ENCODE measurements at places on chromosomes 3 and 15.
A peak's percentile ranks its signal among the peaks of the same experiment; 100 is the strongest.

GRCh38 chr3:178455226-178455625 is 81.0 kb upstream of the KCNMB2 start:
- DNase-seq: no peak

DNA sequence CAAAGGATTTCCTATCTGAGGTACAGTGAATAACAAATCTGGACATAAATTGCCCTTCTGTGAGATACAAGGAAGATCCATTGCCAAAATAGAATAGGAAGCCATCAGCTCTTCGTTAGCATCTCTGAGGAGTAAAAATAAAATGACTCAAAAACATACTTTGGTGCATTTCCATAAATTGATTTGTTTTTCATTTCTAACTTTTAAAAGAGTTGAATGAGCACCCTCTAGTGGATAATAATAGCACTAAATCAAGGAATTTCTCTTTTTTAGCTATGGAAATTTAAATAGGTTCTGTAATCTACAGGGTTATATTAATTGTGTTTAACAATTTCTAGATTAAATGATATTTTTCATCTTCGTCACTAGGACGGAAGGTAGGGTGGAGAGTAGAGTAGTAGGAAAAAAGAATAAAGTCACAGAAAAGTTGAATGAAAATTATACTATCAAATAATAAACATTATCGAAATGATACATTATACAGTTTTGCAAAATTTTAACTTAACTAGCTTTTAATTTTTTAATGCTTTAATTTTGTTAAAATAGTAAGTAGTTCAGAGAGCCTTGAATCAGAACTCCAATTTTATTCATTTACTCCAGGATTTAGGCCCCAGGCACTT is 6.4 kb downstream of the NSUN3 start:
- DNase-seq: peak; percentile 38

- no peak for DNase-seq
Measured at GRCh38 chr3:183117056-183117455, 17.8 kb upstream of the MCCC1 start.

- no peak for DNase-seq
Measured at GRCh38 chr3:72907131-72907711, 19.4 kb downstream of the GXYLT2 start.

DNA sequence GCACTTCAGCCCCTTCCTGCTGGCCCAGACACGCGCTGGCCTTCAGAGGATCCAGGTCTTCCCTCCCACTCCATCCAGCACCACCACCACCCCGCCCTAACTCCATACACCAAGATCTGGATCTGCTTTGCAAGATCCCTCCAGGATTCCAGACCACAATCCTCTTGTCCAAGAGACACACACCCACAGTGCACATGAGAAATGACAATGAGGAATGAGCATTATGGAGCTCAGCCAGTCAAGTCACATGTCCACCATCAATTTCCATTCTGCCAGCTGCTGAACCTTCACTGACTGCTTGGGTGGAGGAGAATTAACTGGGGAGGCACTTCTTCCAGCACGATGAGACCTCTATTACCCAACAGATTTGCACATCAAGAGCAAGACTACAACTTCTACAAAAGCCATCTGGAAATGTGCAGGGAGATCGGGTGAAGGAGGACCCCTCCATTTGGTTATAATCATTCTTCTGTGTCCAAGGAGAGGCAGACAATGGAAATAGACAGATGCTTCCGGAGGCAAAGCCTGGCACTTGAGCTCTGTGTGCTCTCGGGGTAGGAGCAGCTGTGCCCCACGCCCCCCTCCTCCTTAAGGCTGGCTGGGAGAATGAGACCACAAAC is 12.3 kb upstream of the SPATA12 start:
- no peak for DNase-seq

GRCh38 chr3:171257251-171258203 is 202.7 kb downstream of the TNIK start:
- DNase-seq: no peak

- peak; percentile 92 for DNase-seq
Measured at GRCh38 chr15:42490671-42491538, at the start of gene ZNF106. ZNF106 (minus strand) TSS chr15:42491141; CDS start chr15:42472289, 18,852 bp downstream.

GRCh38 chr15:45668386-45668785 is 33.6 kb downstream of the SQOR start:
- no peak for DNase-seq

DNA sequence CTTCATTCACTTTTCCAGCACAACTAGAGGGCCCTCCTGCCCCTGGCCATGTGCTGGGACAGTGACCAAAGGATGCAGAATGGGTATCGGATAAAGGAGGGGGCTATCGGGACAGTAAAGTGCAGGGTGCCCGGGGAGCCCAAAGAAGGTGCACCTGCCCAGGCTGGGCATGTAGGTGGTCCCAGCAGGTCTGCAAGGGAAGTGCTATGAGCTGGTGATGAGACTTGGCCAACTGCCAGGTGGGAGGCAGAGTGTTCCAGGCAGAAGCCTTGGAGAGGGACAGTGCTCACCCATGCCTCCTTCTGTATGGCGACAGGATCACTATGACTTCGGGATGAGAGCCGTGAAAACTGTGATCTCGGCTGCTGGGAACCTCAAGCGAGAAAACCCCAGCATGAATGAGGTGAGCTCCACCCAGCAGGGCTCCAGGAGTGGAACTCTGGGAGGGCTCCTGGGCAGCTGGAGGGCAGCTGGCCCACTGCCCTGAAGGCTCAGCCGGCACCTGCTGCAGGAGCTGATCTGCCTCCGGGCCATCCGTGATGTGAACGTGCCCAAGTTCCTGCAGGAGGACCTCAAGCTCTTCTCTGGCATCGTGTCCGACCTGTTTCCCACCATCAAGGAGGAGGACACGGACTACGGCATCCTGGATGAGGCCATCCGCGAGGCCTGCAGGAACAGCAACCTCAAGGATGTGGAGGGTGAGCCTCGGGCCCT is 48.4 kb downstream of the DNAH1 start:
- DNase-seq: no peak

- DNase-seq: peak; percentile 78
Measured at GRCh38 chr15:56243163-56244037, at the start of gene RFX7. RFX7 (minus strand) TSS chr15:56243879; CDS start chr15:56243285, 594 bp downstream.

GRCh38 chr3:141649871-141650270 is 88.2 kb upstream of the RNF7 start:
- no peak for DNase-seq

GRCh38 chr15:90563463-90563862 is 33.7 kb downstream of the CRTC3 start:
- no peak for DNase-seq

DNA sequence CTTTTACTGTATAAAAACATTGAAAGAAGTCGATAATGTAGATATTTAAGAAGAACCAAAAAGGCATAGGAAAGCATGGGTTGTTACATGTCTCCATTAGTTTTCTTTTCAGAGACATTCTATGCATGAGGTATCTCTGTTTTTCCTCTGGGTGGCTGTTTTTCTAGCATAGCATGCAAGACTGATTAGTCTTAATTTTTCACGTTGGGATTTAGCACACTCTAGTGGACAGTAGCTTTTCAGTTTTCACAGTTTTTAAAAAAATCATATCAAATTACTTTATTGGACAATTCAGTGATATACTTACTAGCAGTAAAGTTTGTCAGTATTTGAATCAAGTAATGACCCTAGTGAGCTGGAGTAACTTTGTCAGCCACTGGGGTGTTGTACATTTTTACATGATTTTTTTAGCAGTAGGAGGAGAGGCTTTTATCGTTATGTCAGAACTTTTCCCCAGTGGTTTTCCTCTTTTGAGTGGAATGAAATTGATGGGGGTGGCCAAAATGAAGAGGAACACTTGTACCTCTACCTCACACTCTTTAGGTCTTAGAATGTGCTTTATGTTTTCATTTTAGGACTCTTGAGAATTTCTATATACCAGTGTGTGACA is 57.2 kb downstream of the SEC22A start:
- peak; percentile 64 for DNase-seq

- no peak for DNase-seq
Measured at GRCh38 chr3:175381685-175382084, 522.6 kb downstream of the NAALADL2 start.

DNA sequence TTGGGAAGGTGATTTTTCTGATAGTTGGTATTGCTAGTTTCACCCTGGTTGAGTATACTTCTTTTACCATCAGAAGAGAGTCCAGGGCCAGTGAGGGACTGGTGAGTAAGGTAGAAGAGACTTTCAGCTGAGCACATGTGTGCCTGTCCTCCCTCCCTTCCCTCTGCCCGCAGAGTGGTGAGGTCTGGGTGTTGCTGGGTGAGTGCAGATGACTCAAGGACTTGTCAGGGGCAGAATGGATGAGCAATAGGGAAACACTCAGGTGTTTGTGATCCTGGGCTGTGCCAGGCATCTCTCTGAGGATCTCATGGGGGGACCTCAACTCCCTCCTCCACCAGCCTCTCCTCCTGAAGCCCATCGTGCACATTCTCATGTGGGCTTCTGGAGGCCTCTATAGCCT is 76.0 kb upstream of the GSK3B start:
- peak; percentile 68 for DNase-seq

DNA sequence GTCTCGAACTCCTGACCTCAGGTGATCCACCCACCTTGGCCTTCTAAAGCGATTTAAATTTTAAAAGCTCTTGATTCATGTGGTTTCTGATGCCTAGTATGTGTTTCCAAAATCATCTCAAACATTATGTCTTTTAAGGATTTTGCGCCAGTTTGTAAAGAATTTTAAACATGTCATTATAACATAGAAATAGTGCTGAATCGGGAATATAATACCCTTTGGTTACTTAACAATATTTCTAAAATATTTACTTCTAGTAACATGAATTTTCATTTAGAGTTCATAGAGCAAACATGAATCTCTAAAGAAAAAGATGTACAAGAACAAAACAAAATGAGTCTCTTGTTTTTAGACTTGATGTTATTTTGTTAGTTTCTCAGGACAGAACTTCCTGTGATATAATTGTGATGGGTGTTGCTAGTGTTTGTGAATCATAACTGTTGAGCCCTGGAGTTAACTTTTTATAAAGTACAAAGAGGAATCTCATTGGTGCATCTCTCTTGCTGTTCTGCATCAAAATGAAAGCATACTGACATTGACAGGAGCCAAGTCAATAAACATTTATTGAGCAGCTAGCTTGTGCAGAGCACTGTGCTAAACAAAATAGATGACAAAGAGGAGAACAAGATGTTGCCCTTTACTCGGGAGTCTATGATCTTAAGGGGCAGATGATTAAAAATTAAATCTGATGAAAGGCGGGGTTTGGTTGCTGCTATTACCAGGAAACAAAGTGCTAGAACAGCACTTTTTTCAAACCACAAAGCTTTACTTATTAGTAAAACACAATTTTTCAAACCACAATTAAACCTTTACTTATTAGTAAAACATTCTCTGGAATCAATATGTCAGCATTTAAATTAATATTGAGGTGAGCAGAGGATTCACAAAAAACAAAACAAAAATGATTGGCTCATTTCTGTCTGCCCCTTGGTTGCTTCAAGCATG is 73.4 kb downstream of the MME start:
- DNase-seq: no peak

- no peak for DNase-seq
Measured at GRCh38 chr3:157103280-157103679, 56.7 kb downstream of the CCNL1 start.

GRCh38 chr15:31024330-31024729 is 32.9 kb upstream of the MTMR10 start:
- DNase-seq: peak; percentile 96

DNA sequence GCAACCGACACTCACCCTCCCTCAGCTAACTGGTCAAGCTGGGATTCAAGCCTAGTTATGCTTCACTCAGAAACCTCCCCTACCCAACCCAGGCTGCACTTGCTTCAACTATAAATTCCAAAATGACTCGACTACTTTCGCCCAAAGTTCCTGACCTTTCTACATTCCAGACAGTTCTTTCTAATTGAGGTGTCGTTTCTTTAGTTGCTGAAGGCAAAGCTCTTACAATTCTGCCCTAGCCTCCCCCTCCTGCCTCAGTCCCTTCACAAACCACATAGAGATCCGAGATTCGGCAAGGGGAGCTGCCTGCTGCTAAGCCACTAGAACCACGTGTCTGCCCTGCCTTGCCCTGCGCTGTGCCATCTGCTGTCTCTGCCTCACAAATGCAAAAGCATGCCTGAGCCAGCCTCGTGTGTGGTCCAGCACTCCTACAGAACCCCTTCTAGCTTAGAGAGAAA is 74.7 kb upstream of the SH3GL3 start:
- DNase-seq: peak; percentile 43

DNA sequence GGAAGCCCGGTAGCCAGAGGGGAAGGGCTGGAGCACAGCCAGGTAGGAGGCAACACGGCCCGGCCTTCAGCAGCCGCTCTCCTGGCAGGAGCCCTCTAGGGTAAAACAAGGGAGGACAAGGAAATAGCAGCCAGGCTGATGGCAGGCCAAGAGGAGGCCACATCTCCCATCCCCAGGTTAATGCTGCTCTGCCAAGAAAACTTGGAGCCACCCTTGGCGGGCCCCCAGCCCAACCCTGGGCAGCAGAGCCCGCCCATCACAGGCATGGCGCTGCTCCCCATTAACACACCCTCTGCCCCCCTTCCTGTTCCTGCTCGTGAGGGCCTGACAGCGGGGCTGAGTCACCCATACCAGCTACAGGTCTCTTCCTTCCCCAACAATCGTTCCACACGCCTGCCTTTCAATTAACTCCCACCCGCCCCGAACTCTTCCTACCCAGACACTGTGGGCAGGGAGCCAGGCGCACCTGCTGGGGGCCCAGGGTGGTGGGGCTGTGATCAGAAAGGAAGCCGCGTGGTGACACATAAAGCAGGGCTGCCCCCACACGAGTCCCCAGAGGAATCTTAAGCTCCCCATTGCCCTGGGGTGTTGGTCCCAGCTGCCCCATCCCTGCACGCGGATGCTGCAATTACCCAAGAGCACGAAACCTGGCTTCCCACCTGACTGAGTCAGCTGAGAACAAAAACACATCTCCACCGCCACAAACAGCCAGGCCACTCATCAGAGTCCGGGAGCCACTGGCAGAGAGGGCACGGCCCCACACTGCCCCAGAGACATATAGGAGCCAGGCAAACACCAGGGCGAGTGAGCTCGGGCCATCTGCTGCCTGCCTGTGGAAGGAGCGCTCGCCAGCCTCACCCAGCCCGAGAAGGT is at the start of gene C15orf62:
C15orf62 (plus strand) TSS at position 707 of the 873 bp plus-strand sequence. CDS start 516 bp downstream, outside the sequence.
- DNase-seq: peak; percentile 84

- DNase-seq: no peak
Measured at GRCh38 chr3:18334837-18335601, 90.1 kb downstream of the SATB1 start.

DNA sequence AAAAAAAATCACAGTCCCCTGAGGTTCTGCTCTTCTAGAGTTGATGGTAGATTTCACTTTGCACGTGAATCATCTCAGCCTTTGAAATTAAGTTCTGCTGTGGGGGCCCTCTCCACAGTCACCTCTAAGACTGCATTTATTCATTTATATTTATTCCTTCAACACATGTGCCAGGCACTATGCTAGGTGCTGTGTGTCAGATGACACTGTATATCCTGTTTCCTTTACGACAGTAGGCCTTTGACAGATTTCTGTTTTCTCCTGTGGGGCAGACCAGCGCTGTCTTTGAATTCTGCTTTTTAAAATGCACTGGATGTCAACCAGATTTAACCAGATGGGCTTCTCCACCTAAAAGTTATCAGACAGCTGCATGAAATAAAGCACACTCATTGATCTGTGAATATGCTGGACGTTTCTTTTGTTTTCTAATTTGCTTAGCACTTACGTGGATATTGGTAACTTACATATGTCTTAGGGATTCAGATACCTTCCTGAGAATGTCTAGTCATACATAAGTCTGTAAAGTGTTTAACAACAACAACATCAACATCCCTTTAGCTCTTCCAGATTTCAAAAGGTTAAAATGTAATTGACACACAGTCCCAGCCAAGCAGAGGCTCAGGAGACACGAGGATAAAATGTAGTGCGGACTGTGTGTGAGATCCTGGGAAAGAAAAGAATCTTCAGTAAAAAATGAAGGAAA is 525.5 kb upstream of the MCTP2 start:
- no peak for DNase-seq
